ENCODE measurements at places on chromosomes 16 and 17.

GRCh38 chr16:67710607-67711006 is 8.5 kb downstream of the GFOD2 start:
- no peak for DNase-seq

- no peak for DNase-seq
Measured at GRCh38 chr16:1615761-1616160, 3.6 kb downstream of the CRAMP1 start.

DNA sequence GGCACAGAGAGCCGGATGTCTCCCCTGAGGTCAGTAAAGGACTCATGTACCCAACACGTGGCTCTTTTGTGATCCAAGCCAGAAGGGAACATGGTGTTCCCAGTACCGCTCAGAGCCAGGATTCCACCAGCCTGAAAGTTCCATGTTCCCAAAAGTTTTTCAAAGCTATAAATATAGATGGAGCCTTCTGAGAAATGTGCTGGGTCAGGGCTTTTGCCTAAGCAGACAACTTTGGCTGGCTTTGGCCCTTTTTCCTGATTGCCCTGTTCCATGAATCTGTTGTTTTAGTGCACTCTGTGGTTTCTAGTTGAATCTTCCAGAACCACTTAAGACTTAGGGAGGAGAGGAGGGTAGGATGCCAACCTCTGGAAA is 128.5 kb upstream of the HS3ST2 start:
- no peak for DNase-seq

DNA sequence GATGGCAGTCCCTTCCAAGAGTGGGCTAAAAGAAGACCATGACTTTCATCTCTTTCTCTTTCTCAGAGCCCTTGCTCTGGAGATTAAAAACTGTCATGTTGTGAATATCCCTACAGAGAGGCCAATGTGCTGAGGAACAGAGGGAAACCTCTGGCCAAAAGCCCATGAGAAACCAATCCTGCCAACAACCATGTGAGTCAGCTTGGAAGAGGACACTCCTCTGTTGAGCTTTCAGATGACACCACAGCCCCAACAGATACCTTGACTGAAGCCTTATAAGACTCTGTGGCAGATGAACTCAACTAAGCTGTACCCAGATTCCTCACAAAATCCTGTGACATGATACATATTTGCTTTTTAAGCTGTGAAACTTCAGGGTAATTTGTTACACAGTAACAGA is 19.6 kb downstream of the CPPED1 start:
- no peak for DNase-seq

DNA sequence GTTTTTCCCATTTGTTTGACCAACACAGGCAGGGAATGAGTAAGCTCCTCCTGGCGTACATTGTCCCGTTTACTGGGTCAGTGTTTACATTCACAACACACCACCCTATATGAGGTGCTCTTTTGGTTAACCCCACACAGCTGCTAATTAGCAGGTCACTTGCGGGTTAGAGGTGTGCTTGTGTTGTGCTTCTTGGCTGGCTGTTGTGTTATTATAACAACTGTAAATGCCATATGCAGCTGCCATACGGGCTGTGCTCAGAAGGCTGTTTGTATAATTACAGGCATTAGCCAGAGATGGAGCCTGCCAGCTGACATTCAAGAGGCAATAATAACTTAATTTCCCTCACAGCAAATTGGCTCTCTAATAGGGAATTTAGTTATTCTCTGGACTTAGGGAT is 205.1 kb upstream of the ELAC2 start:
- DNase-seq, result peak; percentile 62

- DNase-seq, result no peak
Measured at GRCh38 chr17:51103050-51103449, 17.6 kb downstream of the SPAG9 start.

DNA sequence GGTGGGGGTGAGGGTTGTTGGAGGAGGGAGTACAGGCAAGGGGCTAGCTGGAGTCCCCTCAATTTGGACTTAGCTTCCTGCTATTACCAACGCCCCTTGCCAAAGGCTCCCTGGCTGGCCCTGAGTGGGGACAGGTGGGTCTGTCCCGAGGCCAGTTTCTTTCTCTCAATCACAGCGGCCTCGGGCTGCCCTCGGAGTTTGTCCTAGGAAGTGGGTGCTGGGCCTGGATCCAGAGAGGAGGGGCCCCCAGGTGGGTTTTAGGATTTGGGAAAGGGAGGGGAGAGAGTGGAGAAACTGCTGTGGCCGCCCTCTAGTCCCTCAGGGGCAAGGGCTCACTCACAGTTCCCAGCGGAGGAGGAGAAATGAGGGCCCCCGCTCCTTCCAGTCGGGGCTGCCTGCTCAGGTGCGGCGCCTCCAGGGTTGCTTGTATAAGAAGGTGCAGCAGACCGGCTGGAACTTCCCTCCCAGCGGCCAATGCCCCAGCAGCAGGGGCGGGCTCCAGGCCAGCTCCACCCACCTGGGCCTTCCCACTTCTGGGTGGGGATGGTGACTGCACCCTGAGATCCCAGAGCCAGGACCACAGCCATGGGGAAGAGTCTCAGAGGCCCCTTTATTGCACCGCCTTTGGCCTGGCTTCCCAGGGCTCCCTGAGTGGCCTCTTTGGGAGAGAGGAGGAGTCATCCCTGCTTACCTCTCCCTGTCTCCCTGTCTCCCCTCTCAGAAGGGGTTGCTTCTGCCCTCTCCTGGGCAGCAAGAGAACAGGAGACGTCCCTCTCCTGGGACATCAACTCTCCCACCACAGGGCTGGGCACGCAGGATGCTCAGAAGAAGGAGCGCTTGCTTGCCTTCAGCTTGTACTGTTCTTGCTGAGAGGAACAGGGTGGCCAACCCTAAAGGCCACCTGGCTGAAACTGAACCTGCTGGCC is 112.0 kb upstream of the SMURF2 start:
- DNase-seq, result peak; percentile 76

DNA sequence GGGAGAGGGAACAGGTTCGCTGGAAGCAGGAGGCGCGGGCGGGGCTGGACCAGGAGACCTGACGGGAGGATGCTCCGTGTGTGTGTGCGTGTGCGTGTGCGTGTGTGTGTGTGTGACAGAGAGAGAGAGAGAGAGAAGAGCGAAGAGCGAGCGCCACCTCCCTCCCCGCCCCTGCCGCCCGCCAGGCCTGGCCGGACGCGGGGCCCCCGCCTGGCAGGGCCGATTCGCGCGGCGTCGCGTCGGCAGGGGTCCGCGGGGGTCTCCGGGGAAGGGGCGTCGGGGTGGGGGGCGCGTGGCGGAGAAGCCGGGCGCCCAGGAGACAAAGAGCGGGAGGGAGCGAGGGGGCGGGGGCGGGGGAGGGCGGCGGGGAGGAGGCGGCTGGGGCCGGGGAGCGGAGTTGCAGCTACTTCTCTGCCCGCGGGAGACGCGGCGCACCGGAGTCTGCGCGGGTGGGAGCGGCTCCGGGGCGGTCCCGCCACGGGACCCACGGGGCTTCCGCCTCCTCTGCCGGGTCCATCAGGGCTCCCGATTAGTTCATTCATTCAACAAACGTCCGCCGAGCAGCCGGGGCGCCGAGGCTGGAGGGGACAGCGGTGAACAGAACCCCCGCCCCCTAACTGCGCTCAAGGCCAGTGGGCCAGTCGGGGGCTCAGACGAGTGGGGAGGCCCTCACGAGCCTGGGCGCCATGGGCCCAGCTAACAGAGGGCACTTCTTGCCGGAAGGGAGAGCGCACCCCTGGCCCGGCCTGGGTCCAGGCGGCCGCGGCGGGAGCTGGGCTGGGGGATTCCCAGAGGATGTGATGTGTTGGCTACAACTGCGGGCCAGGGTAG is at the start of gene SAMD14:
SAMD14 (minus strand) TSS at position 433 of the 831 bp plus-strand sequence. CDS start 5,201 bp downstream, outside the sequence.
- DNase-seq, result peak; percentile 70

- peak; percentile 32 for DNase-seq
Measured at GRCh38 chr16:71610936-71611871, 14.8 kb upstream of the MARVELD3 start.

DNA sequence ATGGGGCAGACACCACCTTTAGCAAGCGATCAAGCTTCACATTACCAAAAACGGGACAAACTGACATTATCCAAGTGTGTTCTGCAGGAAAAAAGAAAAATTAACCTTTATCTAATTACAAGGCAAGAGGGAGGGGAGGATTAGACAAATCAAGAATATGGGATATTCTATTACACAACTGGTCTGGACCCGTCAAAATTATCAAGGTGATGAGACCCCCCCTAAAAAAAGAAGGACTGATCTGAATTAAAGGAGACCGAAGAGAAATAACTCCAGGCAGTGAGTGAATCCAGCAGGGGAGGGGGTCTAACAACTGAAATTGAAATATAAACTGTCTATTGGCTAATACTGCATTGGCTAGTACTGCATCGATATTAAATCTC is 424 bp upstream of the NUBP1 start:
- DNase-seq, result no peak

DNA sequence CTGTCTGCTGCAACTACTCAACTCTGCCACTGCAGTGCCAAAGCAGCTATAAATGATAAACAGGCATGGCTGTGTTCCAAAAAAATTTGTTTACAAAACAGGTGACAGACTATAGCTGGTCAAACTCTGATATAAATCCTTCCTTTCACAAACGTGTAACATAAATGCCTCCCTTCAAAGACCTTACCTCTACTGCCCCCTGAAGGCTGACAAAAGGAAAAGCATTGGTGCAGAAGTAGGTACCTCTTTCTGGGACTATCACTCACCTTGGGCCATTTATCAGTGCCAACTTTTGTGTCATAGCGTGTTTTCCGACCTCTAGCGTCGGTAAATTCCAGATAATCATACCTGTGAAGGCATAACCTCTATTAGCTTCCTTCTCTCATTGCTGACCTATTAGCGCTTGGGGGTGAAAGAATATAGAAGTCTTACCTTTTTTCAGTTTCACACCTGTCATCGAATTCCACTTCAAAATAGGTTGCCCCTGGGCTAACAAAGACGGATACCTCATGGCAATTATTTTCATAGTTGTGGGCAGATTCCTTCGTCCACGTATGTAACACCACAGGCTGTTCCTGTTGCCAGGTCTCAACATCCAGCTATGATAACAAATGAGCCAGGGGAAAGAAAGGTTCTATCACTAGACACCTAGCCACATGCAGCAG is 67.9 kb downstream of the ZZEF1 start:
- DNase-seq, result peak; percentile 65

DNA sequence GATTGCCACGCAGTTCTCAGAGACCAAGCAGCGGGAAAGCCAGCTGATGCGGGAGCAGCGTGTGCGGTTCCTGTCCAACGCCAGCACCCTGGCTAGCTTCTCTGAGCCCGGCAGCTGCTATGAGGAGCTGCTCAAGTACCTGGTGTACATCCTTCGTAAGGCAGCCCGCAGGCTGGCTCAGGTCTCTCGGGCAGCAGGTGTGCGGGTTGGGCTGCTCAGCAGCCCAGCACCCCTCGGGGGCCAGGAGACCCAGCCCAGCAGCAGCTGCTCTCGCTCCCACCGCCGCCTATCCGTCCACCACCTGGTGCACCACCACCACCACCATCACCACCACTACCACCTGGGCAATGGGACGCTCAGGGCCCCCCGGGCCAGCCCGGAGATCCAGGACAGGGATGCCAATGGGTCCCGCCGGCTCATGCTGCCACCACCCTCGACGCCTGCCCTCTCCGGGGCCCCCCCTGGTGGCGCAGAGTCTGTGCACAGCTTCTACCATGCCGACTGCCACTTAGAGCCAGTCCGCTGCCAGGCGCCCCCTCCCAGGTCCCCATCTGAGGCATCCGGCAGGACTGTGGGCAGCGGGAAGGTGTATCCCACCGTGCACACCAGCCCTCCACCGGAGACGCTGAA is 15.2 kb downstream of the CACNA1G start:
- peak; percentile 61 for DNase-seq

- peak; percentile 70 for DNase-seq
Measured at GRCh38 chr17:19237389-19238166, 412 bp downstream of the EPN2 start.

DNA sequence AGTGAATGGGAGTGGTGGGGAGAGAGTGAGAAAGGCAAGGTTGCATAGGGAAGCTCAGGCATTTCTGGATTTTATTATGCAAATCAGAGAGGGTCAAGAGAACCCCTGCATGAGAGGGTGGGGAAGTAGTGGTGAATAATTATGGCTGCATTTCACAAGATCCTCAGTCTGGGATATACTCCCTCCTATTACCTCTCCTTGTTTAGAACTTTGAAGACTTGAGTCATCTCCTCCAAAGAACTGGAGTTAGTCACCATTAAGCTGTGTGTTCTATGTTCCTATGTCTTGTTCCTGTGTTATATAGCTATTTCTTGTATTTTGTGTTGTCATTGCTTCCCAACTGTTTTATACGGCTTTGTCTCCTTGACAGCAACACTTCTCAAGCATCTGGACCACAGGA is 18.4 kb downstream of the SOX9 start:
- no peak for DNase-seq

DNA sequence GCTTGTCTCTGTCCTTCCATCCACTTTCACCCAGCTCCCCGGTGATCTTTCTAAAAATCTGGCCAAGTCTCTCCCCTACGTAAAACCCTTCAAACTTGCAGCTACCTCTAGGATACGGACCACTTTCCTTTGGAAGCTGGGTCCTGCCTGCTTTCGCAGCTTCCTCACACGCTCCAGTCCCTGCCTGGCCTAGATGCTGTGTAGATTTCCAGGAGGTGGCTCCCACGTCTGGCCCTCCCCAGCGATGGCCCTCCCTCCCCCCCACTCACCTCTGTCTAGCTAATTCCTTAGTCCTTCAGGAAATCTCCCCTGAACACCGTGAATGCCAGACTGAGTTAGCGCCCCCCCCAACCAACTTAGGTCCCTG is 579 bp upstream of the LRRC59 start:
- no peak for DNase-seq

GRCh38 chr17:82497483-82498405 is 21.8 kb upstream of the FOXK2 start:
- DNase-seq, result peak; percentile 74

Data from NCI-H1417 (cell line).